ENCODE measurements at places on chromosomes 7 and 10.

DNA sequence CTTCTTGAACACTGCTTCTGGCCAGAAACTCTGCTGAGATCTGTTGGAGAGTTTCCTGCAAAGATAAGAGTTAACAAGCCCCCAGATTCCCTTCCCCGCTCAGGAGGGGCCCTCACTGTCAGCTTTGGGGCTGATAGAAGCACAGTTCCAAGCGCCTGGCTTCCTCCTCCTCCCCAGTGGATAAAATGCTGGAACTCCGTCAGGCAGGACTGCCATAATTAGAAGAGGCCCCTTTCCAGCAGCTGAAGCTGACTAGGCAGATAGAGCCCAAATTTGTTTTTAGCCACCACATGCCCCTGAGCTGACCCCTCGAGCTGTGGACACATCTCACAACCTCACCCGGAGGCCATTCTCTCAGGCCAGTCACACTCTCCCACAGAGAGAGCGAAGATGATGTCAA is 89.4 kb downstream of the TBXAS1 start:
- DNase-seq, result no peak

GRCh38 chr10:3891396-3891795 is 106.4 kb upstream of the KLF6 start:
- no peak for DNase-seq

GRCh38 chr10:108574233-108574632 is 1349.1 kb downstream of the XPNPEP1 start:
- no peak for DNase-seq

DNA sequence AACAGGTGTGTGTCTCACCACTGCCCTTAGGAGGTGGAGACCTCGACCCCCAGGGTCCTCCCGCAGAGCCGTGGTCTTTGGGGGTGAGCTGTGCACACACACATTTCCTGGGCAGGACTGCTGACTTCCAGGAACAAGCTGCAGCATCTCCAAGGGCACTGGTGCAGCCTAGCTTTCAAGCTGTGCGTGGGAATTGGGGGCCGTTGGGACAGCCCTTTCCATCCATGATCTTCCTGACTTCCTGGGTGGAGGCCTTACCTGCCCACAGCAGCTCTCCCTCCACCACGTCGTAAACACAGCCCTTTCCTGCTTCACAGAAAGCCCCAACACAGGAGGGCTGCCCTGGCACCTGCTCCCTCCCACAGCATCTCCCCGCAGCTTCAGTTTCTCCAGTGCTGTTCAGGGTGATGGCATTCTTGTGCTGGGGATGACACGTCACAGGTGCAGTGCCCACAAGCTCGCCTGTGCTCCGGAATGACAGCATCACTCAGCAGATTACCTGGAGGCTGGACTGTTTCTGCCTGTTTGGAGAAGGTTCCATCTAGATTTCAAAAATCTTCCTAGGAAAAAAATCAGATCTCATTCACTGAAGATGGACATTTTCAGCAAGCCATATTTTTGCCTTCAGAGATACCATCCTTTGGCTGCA is 208.0 kb upstream of the PPP2R2D start:
- DNase-seq, result no peak

GRCh38 chr10:99430451-99431189 is at the start of gene GOT1:
Gene GOT1, minus strand, starts transcription at chr10:99430624. Its CDS starts 59 bp downstream, at chr10:99430565.
- DNase-seq, result peak; percentile 96

DNA sequence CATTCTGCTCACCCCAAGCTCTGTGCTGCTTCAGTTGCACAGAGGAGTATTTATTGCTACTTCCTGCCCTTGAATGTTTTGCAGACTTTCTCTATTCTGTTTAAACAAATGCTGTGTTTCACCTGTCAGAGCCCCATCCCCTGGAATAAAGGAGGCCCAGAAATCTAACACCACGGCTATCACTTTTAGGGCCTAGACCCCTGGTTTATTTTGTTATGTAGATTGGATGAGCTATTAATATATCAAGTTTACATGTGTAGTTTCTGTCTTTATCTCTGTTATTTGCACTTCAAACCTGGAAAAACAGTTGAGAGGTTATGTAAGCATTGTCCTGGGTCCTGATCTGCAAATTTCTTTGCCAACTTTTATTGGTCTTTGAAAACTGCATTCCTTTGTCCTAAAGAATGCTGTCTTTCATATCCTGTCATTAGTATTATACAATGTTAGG is 630.1 kb downstream of the PARD3 start:
- no peak for DNase-seq

DNA sequence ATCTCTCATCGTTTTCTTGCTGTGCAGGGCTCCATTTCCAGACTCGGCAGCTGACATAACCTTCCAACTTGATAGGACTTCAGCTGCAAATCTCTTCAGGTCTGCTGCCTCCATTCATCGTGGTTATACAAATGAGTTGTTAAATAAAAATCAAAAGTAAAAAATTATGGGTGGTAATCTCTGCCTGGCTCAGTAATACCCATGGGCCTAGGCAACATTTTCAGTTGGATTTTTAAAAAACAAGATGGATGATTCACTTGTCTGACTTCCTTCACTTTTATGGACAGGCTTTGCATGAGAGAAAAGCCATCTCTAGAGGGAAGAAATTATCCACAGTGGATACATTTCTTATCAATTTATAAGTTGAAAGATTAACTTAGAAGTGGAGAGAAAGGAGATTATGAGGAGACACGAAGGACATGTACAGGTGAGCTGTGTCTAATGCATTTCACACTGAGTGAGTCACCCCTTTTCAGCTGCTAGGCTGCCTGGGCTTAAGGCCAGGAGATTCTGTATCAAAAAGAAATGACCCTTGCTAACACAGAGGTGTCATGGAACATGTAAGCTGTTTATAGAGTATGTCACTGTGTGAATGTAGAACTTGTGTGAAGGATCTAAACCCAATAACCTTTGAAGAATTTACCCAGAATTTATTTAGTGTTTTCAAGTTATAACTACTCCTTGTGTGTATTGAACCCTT is 495.1 kb downstream of the AUTS2 start:
- no peak for DNase-seq

DNA sequence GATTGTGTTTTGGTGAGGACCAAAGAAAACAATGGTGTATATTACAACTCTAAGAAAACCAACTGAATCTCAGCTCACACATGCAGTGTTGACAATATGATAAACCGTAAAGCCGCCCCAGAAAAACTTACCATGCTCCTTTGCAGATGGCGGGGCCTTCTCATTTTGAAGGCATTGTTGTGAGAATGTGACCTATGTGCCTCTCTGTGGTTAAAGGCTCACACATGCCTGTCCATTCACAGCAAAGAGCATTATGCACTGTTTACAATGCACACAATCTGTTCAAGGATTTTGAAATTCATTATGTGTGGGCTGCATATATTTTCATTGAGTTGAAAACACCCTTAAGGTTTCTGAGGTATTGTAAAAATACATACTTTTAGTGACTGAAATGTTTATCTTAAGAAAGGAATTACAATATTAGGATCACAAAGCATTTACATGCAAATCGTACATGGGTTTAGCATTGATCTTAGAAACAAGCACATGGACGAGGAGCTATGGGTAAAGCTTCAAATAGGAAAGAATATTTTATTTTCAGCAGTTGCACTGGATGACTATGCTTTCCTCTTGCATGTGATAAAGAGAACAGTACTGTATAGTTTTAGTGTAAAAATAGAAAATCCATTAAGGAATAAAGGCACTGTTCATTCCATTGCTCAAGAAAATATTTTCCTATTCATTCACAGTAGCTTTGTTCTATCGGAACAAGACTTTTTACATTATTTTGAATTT is 334.3 kb downstream of the ARL4A start:
- DNase-seq, result no peak

Data from GM19239 (cell line).